Ascending aorta (tissue), 2 donors: ENCODE measurements at places on chromosomes 16 and 17. TPM values are rescaled to one million over a fixed set of nuclear protein-coding genes. Genes with fewer than 3 reads are reported as not detected.

GRCh38 chr17:50080096-50080480, 15.1 kb upstream of the PDK2 start:
- no peak for DNase-seq

- no peak for DNase-seq
Measured at GRCh38 chr16:13913374-13914292, 6.3 kb upstream of the ERCC4 start.

DNA sequence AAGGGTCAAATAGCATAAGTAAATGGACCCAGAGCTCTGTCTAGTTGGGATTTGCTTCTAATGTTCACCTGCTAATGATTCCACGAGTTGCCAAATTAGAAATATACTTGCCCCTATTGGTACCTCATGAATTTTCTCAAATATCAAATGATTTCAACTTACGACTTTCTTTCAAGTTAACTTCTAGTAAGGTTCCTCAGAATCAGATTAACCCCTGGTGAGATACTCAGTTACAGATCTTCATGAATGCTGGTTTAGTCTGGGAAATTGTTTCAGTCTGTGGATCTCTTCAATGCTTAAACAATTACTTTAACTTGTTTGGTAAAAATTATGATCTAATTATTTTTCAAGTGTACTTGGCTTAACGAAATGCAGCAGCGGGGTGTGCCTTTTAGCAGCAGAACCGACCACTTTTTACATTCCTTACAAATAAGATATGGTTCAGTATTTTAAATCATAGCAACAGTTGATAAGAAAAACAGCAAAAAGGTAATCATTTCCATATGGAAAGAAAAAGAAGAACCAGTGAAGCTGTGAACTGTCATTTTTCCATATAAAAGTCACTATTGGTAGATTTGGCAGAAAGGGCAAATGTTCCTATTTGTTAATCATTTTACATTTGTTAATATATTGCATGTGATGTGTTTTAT, 34.5 kb downstream of the TUBD1 start:
- DNase-seq = no peak

GRCh38 chr16:68267612-68268405, 3.5 kb downstream of the SLC7A6 start:
- no peak for DNase-seq

DNA sequence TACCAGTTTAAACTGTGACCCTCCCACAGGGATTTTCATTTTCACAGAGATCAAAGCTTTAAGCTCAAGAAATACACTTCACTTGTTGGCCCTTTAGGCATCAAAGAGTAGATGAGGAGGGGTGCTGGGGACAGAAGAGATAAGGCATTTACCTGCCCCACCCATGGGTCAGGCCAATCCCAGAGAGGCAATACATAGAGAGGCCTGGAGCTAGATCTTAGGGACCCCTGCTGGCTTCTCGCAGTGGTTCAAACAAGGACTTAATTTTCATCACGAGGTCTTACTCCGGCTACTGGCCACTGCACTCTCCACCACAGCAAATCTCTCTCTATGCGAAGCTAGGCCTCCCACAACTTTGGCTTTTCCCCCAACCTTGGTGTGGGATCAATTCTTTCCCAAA, 46.6 kb downstream of the NOG start:
- DNase-seq = no peak

DNA sequence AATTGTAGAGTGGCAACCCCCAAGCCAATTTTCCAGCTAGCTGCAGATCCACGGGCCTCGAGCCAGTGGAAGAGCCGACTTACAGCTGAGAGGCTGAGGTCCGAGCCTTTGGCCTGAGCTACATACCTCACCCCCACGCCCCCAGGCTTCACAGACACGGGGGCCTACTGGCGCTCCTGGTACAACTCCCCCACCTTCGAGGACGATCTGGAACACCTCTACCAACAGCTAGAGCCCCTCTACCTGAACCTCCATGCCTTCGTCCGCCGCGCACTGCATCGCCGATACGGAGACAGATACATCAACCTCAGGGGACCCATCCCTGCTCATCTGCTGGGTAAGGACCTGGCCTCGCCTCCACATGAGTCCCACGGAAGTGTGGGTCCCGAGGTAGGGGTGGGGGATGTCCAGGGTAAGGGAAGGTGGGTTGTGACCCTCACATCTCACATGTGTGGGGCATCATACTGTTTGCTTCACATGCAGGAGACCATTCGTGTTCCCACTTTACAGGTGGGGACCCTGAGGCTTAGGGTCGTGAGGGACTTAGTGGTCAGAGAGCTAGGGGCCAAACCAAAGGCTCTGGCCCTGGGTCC, 3.4 kb downstream of the ACE start:
- no peak for DNase-seq

DNA sequence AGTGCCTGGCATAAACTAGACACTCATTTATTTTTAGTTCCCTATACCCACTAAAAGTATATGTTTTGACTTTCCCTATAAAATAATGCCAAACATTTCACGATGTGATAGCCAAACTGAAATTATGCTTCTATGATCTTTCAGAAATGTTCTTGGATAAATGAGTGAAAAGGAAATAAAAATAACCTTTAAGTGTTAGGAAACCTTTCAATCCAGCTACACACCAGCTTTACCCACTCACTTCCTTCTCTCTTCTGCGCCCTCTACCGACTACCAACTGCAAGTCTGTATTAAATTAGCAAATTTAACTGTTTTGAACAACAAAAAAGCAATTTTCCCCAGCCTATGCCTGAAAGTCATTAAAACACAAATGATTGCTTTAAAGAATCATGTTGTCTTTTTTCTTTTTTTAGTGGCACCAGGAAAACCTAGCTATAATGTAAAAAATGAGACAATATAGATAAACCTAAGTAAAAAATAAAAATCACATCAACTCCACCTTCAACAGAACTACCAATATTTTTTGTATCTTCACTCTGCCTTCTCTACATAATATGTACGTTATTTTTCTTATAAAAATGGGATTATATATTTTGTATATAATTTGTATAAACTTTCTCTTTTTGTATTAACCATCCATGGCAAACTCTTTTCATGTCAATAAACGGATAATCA, 13.2 kb upstream of the TMEM100 start:
- DNase-seq = no peak

GRCh38 chr16:81553080-81553813, 108.6 kb downstream of the CMIP start:
- DNase-seq = no peak

DNA sequence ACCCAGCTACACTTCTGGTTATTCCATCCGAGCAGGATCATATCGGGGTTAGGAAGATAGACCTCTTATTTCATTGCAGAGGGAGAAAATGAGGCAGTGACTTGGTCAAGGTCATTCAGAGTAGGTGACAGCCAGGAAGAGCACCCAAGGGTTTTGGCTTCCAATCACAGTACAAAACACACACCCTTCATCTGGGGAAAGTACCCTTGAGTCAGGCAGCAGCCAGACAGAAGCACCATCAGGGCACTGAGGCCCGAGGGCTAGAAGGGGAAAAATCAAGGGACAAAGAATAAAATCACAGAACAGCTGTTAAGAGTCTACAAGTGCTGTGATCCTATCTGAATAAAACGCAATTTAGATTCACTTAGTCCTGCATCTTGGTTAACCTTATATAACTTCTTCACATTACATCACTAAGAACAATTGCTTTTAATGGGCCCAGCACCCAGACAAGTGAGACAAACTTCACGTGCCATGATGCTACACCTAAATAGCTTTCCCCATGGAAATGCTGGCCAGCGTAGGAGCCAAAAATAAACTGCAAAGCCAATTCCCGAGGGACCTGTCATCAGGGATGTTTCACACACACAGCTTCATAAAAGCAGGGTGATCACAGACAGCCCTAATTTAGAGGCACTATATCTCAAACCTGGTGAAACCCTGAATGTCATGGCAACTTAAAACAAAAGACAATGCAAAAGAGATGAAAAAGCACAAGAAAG, 4.9 kb downstream of the UBE2O start:
- no peak for DNase-seq

GRCh38 chr17:50550661-50551432, 3.9 kb downstream of the SPATA20 start:
- peak; percentile 43 for DNase-seq

Gene PDPR
- 17.3 TPM for total RNA-seq

Gene SPN
- 10.3 TPM for total RNA-seq

Gene SP6
- 0.11 TPM for total RNA-seq

Gene SMIM5
- total RNA-seq = not detected
